Cardiac fibroblast (primary cell): ENCODE measurements at places on chromosomes 2 and 18.

- no peak for DNase-seq
These were observed 1178.7 kb upstream of the LRRTM1 start for GRCh38 chr2:81483254-81483653.

- peak; percentile 12 for DNase-seq
These were observed 659 bp downstream of the FAM210A start for GRCh38 chr18:13725566-13726231.

DNA sequence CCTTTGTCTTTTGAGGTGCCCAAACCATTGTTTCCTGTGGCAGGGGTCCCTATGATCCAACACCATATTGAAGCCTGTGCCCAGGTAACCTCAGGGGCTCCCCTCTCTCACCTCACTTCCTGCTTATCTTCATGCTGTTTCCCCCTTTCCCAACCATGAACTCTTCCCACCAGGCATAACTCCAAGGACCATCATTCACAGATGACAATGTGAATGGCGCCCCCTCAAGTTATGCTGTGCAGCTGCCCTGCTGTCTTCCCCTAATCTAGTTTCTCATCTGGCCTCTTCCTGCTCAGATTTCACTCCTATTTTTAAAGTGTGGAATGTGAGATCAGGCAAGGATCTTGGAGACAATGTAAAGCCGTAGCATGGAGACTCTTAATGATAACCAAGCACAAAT, 1.4 kb downstream of the GMPPA start:
- DNase-seq = no peak

- DNase-seq = no peak
These were observed 22.6 kb downstream of the YES1 start for GRCh38 chr18:789397-789796.

- no peak for DNase-seq
These were observed 601.9 kb upstream of the DDX18 start for GRCh38 chr2:117212562-117212961.

DNA sequence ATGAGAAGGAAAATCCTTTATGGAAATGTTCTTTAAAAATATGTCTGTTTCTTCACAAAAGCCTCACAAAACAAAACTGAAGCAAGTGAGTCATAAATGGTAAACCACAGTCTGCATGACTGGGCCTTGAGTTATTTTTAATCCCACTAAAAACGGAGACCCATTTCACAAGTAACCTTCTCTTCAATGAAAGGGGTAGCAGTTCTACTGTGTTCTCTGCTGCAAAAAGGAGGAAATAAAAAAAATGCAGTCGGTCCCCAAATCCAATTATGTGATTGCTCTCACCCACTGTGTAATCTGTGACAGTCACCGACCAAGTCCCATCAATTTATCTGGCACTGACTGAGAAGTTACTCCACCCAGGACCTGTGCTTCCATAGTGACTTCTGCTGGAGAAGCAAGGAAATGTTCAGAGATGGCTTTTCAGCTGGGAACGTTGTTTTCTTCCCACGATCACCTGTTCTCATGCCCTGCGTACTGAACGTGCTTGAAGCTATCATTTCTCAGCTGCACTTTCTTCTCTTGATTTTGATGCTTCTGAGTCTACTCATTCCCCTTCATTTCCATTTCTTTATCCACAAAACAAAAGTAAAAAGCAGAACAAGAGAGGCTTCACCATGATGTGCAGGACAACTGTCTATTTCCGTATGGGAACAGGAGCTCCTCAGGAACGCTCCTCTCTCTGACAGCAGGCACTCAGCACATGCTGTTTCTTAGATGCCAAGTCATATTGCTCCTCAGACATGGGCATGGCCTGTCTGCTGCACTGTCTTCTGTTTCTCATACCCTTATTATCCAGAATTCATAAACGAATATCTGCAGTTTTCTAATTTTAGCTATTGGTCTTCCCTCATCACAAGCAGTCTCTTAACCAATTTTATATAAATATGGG, 80.0 kb upstream of the TMEM200C start:
- peak; percentile 70 for DNase-seq

DNA sequence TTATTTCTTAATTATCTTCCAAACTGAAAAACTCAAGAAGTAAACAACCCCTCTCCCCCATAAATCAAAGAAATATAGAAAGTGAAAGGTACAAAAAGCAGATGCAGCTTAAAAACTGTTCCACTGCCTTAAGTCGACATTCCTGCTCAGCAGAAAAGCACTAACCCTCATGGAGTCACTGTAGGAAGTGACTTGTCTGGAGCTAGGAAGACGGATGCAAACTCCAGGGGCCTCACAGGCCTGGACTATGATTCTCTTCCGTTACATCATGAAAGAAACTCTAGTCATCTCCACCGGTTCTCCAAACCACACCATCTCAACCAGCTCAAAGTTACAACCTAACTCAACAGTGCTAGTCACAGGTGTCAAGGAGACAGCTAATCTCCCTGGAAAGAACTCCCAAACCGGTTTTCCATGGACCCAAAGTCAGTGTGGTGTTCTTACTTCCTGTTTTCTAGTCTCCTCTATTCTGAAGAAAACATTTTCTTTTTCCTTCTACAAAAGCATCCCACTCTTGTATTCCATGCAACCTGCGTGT, 128.4 kb downstream of the PIEZO2 start:
- no peak for DNase-seq

DNA sequence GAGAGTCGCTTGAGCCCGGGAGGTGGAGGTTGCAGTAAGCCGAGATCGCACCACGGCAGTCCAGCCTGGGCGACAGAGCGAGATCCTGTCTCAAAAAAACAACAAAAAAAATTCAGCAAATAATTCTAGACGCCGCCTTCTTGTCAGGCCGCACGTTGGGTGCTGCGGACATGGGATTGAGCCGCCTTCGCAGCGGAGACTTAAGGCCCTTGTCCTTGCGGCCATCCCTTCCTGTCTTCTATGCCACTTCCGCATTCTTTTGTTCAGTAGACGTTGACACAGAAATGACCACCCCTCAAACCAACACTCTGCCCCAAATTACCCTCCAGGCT, 15.8 kb downstream of the PTPN18 start:
- no peak for DNase-seq

- DNase-seq = no peak
These were observed 274.9 kb downstream of the NR4A2 start for GRCh38 chr2:156057647-156058046.

DNA sequence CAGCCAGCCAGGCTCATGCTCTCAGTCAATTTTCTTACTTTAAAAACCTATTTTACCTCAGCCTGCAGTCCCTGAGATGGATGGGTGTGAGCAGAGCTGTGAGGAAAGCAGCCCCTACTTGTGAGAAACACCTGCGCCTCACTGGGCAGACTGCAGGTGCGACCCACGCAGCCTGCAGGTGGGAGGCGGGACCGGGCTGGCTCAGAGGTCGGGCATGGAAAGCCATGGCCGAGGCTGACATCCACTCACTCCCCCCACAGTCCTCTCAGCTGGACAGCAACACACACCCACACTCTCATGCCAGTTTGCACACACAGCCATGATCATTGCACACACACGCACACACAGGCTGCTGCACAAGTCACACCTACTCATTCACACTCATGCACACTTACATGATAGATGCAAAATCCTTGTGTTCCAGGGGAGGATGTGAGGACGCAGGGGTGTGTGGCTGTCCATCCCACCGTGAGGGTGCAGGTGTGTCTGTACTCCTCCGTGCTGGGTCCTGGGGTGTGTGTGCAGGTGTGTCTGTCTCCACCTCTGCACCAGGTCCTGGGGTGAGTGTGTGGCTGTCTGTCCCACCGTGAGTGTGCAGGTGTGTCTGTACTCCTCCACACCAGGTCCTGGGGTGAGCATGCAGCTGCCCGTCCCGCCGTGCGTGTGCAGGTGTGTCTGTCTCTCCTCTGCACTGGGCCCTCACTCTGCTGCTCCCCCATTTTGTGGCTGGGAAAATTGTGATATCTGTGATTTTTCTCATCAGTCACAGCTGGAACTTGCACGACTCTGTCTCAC, 166.5 kb downstream of the RTP5 start:
- DNase-seq = no peak

DNA sequence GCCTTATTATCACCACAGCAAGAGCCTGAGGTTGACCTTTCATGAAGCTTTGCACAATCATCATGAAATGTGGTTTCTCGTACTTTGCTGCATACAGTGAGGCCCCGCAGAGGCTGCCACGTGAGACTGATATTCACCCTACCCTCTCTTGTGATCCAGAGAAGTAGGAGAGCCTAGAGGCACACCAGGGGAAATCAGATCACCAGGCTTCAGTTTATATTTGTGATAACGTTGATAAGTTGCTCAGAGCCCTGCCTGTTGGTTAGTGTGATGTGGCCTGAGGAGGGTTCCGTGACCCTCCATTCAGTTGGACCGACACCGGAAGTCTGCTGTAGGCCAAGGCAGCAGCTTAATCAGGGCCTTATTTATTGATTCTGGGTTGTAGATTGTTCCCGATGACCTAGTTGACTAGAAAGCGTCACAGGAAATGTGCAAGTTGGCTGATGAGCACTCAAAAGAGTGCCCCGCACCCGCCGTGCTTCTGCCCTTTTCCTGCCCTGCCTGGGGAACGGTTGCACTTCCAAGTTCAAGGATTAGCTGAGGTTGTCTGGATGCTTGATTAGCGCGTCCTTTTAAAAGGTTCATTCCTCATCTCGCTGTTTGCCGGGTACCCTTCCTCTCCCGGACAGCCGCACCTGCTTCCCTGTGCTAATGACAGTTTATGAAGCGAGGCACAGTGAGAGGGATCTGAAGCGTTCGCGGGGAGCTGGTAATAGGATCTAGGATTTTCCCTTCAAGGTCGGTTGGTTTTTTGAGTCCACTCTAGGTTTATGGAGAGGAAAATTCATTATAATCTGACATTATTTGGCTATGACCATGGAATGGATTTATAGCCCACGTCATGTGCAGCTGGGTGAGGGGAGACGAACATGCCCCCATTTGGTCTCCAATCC, 146.4 kb downstream of the SH3RF3 start:
- no peak for DNase-seq

DNA sequence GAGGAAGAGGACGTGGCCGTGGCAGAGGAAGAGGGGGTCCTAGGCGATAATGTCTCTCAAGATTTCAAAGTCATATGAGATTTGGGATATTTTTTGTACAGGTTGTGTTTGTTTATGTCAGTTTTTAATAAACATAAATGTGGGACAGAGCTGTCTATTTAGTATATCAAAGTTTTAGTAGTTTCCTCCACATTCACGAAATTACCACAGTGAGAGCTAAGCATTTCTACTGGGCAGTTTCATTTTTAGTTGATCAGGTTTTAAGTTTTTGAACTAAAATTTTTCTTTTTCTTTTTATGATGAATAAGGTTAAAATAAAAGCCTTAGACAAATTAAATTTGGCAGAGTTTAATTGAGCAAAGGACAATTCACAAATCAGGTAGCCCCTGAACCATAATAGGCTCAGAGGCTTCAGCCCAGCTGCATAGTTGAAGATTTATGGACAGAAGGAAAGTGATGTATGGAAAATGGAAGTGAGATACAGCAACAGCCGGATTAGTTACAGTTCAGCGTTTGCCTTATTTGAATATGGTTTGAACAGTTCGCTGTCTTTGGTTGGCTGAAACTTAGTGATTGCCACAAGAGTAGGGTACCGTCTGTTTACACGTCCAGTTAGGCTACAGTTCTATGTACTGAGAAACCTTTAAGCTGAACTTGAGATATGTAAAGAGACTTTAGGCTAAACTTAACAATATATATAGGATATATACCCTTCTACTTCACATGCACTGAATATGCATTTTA, 17.1 kb downstream of the SNRPD1 start:
- no peak for DNase-seq

- DNase-seq = no peak
These were observed 196.6 kb upstream of the SOX11 start for GRCh38 chr2:5495586-5495985.

- no peak for DNase-seq
These were observed 880.8 kb upstream of the CDH2 start for GRCh38 chr18:29057703-29058102.

DNA sequence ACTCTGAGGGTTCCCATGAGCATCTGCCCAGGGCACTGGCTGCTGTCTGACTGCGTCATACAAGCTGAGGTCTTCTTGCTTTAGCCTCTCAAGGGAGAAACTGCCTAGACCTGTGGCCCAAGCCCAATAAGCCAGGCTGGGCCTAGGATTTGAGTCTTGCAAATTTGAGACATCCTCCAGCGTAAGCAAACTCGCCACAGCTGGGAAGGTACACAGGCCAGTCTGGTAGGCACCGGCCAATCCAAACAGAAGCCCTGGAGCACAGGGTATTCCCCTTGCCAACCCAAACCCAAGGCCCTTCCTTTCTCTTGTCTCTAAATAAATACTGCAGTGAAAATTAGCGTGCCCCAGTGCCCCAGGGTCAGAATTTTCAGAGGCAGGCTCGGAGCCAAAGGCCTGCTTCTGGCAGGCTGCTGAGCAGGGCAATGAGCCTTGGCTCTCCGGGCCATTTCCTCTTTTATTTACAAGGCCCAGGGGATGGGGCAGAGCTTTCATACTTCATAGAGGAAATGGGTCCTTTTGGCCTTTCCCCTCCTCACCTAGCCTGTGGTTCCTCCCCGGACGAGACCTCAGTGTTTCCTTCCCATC, 33.3 kb downstream of the POLR1A start:
- peak; percentile 84 for DNase-seq

GRCh38 chr18:79568543-79569205, 110.9 kb upstream of the CTDP1 start:
- DNase-seq = no peak

DNA sequence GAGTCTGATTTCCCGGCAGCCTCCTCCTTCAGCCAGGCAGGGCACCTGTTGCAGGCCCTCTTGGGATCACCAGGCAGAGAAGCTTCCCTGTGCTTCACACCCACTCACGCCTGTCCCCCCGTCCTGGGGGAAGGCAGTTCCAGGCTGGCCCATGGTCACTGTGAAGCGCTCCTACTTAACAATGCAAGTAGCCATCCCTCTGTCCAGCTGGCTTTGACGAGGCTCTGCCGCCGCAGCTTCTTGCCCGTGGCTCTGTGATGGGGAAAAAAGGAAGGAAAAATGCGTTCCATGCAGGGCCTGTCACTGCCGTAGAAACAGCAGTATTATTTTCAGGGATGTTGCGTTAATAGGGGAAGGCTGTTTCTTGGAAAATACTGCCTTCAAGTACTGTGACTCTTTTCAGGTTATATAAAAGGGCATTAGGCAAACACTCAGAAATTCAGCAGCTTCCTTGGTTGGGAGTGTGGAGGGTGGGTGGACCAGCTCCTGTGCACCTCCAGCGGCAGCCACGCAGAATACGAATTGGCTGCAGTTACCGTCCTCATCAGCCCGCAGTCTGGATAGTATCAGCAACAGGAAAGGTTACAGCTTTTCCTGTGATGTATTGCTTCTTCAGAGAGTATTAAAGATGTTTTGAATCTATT, 232.3 kb downstream of the KLHL29 start:
- DNase-seq = peak; percentile 52

- DNase-seq = peak; percentile 76
These were observed 32.7 kb upstream of the FHL2 start for GRCh38 chr2:105431367-105432043.

- no peak for DNase-seq
These were observed 95.1 kb downstream of the FIGN start for GRCh38 chr2:163640542-163641193.

GRCh38 chr2:151153601-151154000, 108.1 kb downstream of the RBM43 start:
- DNase-seq = no peak

GRCh38 chr2:97662895-97663625, 784 bp downstream of the ACTR1B start:
- DNase-seq = peak; percentile 78
